NCI-H1048 (cell line): ENCODE measurements at places on chromosomes 11 and 22.
A peak's percentile ranks its signal among the peaks of the same experiment; 100 is the strongest.

DNA sequence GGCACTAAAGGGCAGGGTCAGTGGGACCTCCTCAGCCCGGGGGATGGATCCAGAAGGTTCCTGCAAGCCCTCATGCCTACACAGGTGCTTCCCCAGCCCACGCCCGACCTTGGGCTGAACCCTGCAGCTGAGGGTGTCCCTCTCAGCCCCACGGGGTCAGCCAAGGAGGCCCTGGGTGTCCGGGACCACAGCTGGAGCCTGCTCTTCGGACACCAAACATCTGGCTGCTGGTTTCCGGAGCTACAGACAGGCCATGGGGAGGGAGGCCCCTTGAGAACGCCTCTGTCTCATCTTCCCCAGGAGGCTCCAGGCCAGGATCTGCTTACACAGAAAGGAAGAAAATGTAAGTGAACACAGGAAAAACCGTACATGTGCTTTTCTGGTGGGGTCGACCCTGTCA, 355.7 kb downstream of the MN1 start:
- DNase-seq, result no peak

- no peak for DNase-seq
Measured at GRCh38 chr11:95592471-95592870, 197.1 kb downstream of the FAM76B start.

- no peak for DNase-seq
Measured at GRCh38 chr11:33713151-33713855, 12.7 kb upstream of the C11orf91 start.

GRCh38 chr22:49025791-49026493, 801.7 kb downstream of the BRD1 start:
- DNase-seq, result no peak

DNA sequence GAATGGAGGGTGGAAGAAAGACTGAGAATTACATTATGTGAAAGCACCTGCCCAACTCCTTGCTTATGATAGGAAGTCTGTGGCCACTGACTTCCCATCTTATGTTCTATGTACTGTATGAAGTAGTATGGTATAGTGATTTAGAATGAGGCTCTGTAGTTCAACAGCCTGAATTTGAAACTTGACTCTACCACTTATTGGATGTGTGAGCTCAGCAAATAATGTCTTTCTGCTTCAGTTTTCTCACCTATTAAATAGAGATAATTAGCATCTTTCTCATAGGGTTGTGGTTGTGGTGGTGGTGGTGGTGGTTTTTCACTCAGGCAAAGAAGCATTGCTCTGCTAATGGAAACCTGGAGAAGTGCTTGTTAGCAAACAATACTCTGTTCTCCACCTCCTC, 121.6 kb downstream of the PAX6 start:
- DNase-seq, result no peak

- DNase-seq, result no peak
Measured at GRCh38 chr11:69659591-69659990, 15.6 kb downstream of the LTO1 start.

GRCh38 chr11:27553186-27553585, 46.6 kb upstream of the LIN7C start:
- no peak for DNase-seq

GRCh38 chr11:71302534-71302909, 50.1 kb upstream of the SHANK2 start:
- DNase-seq, result no peak

GRCh38 chr22:30123463-30123862, 43.2 kb downstream of the HORMAD2 start:
- DNase-seq, result no peak

GRCh38 chr11:63508009-63508408, 2.1 kb downstream of the LGALS12 start:
- DNase-seq, result no peak

DNA sequence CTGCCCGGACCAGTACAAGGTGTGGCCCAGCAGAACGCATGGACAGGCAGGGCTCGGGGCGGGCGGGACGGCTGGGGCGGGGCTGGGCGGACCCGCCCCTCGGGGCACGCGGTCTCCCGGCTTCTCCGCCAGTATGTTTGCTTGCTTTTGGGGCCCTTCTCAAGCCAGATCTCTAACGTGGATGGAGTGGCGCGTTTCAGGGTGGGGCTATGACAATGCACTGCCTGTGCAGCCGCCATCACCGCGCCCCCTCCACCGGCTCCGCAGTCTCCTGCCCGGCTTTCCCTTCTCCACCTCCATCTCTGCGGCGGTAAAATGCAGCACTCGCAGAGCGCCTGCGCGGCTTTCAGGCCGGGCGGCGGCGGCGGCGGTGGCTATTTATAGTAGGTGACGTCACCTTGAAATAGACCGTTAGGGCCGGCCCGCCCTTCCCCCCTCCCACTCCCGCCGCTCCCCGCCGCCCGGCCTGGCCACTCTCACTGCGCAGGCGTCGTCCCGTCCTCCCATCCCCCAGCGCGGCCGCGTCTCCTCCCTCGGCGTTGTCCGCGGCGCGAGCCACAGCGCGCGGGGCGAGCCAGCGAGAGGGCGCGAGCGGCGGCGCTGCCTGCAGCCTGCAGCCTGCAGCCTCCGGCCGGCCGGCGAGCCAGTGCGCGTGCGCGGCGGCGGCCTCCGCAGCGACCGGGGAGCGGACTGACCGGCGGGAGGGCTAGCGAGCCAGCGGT, at the start of gene YWHAH:
TSS of gene YWHAH (plus strand) at position 558 of the 722 bp plus-strand sequence. CDS start 199 bp downstream, outside the sequence.
- DNase-seq, result peak; percentile 85

- no peak for DNase-seq
Measured at GRCh38 chr11:62401811-62402210, 17.0 kb upstream of the SCGB1A1 start.

DNA sequence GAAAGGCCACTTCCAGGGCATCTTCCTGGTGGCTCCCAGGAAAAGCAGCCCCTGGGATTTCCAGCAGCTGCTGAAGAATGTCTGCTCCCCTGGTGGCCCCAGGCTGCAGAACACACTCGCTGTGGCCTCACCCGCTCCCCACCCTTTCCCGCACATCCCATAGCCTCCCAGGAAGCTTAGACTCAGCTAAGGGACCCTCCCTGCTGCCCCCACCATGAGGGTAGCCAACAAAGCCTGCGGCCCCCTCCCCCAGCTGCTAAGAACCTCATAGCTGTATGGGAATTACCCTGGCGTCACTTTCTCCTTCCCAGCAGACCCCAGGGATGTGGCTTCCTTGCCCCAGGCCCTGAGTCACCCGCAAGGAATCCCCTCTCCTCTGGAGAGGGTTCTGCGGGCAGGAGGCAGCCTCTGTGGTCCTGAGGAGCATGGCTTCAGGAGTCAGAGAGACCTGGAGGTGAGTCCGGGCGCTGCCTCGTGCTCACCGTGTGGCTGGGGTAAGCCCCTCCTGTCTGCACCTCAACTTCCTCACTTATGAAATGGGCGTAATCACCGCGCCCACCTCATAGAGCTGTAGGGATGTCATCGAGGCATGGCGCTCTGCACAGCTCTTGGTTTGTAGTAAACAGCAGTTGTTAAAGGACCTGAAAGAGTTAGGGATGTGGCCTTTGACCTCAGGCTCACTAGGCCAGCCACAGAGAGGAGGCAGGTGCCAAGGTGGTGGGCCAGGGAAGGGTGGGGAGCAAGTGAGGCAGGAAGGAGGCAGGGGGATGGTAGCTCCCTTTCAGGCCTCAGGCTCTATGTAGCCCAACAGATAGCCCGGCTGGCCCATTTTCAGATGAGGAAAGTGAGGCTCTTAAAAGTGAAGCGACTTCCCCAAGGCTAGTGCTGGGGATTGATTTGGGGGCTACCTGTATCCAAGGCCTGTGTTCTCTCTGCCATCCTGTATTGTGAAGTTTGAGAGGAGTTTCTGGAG, 71.2 kb downstream of the LRRC32 start:
- no peak for DNase-seq

- DNase-seq, result no peak
Measured at GRCh38 chr11:109249597-109249996, 172.4 kb upstream of the C11orf87 start.

- peak; percentile 48 for DNase-seq
Measured at GRCh38 chr22:45435544-45436139, 22.1 kb downstream of the RIBC2 start.

DNA sequence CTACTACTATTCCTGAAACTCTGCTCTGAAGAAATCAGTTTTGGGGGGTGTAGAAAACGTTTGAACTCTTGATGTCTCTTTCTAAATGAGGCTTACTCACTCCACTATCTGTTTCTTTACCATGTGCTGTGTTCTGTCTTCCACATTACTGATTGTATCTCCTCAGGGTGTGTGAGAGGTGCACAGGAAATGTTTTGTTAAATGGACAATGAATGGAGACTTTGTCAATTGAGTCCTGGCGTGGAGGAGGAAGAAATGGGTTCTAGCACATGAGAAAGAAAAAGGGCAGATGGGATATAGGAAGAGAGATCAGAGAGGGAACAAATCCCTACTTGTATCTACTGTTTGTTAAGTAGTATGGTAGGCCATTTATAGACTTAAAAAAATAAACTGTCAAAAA, 577.1 kb upstream of the CCDC90B start:
- no peak for DNase-seq

DNA sequence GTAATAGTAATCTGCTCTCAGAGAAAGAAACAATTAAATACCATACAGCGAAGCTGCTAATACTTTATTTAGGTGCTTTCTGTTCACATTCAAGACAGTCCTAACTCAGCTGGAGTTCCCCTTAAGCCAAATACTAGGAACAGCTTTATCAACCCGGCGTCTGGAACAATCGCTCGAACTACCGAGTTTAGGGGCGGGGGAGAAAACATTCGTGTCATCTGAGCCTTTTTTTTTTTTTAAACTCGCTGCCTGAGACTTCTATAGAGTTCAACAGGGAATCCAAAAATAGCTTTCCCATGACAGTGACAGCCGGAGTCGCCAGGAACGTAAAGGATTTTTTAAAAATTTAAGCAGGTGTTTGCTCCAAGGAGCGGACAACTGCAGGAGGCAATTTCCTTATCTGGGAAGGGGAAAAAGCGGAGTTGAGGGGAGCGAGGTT, 852 bp downstream of the TRAF6 start:
- no peak for DNase-seq

DNA sequence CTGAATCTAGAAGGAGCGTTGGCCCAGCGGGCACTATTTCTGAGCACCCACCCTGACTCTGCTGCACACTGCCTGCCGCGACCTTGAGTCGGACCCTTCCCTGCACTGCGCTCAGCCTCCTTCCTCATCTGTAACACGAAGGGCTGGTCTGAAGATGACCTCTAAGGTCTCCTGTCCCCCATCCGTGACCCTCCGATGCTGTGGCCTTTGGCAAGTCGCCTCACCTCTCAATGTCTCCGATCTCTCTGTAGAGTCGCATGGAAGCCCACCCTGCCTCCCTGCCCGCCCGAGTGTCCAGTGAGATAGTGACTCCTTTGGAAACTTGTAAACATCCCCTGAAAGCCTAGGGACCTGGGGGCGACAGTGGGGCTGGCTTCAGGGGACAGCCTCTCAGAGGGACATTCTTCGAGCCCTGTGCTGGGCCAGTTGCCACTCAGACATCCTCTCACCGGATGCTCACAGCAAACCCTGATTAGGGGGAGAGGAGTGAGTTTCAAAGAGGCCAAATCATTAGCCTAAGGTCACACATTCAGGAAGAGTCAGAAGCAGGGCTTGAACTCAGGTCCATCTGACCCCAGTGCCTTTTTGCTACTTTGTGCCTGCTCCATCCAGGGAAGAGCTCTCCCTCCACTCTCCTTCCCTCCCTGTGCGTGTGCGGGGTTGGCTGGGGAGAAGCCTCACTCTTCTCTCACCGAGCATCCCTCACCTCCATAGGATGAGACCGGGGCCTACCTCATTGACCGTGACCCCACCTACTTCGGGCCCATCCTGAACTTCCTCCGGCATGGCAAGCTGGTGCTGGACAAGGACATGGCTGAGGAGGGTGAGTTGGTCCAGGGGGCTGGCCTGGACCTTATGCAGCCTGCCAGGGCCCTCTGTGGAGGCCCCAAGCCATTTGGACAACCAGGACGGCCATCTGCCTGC, 1.1 kb downstream of the KCTD17 start:
- DNase-seq, result no peak

DNA sequence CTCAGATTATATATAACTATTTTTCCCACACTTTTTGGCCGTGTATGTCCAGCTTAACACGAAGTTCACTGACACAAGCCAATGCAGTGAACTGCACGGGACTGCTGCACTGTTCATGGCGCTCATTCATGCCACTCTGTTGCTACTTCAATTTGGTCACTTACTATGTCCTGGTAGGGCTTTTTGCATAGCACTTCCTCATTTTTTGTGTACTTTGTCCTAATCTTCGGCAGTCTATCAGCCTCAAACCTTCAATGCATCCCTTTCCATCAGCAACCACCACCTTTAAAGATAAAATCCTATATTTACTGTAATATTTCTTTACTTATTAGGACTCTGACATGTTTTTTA, 18.7 kb upstream of the ARHGAP32 start:
- DNase-seq, result no peak

DNA sequence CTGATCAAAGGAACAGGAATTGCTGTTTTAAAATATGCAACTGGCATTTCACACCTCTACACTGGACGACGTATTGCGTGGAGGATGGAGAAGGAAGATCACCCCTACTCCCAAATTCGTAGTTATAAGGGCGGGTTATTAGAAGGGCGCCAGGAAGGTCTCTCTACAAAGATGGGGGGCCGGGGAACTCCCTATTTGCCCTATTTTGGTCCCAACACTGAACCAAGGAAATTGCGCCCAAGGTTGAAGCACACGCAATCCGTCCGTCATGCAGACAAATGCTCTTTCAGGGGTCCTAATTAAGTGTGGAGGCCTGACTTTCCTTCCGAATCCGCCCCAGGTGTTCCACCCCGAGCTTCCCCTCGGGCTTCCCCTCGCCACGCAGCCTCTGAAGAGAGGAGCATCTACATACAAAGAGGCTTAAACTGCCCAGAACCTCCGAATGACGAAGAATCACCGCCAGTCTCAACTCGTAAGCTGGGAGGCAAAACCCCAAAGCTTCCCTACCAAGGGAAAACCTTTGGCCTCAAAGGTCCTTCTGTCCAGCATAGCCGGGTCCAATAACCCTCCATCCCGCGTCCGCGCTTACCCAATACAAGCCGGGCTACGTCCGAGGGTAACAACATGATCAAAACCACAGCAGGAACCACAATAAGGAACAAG, 396 bp downstream of the NPAT start:
- DNase-seq, result no peak

- DNase-seq, result no peak
Measured at GRCh38 chr11:134231958-134232659, 7.6 kb downstream of the VPS26B start.

DNA sequence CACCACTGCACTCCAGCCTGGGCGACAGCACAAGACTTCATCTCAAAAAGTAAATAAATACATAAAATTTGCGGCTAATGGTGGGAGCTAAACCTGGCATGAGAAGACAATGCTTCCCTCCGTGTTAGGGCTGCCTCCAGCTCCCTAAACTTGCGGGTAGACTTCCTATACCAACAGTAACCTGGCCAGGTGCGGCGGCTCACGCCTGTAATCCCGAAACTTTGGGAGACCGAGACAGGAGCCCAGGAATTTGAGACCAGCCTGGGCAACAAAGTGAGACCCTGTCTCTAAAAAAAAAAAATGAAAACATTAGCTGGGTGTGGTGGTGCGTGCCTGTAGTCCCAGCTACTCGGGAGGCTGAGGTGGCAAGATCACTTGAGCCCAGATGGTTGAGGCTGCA, 25.3 kb downstream of the SLC25A18 start:
- no peak for DNase-seq
